D341Med (cell line): ENCODE measurements at places on chromosomes 16 and 17.

GRCh38 chr16:23877107-23878070 is 41.6 kb downstream of the PRKCB start:
- no peak for DNase-seq

DNA sequence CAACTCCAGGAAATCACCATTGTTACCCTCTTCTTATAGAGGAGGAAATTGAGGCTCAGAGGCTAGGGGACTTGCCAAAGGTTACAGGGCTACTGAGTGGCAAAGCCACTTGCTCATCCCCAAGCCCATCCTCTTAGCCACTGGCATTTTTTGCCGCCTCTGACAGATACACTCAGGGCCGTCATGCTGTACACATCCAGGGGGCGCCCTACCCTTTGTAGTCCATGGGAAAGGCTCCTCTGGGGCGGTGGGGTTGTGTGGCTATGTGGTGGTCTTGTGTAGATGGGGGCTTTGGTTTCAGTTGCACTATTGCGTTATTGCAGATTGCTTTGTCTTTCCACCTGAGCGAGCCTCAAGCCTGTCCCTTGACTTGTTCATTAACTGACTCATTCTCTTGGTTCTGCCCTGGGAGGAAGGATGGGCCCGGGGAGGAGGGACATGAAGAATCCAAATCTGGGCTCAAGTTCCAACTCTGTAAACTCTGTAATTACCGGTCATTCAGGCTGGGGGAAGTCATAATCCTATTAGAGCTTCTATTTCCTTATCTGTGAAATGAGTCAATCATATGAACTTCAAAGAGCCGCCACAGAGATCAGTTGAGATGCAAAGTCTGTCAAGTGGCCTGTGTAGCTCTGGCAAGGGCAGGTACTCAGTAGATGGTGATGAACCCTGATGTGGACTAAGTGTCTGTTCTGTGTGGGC is 2.8 kb downstream of the NOS2 start:
- DNase-seq: no peak

DNA sequence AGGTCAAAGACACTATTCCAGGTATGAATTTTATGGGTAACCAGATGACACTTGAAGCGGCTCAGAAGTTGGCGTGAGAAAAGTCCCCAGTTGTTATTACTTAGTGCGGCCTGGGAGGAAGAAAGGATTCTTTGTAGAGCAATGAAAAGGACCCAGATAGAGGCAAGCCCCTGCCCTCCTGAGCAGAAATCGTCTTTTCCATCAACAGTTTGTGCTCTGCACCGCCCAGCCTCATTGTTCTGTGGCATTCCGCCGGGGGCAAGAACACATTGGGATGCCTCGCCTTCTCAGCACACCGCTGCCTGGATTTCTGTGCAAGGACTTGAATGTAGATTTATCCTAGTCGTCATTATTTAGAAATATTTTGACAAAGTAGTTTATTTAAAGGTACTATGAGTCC is 32.7 kb upstream of the CRHR1 start:
- no peak for DNase-seq

GRCh38 chr17:15501282-15501681 is 33.9 kb upstream of the CDRT4 start:
- DNase-seq: no peak

DNA sequence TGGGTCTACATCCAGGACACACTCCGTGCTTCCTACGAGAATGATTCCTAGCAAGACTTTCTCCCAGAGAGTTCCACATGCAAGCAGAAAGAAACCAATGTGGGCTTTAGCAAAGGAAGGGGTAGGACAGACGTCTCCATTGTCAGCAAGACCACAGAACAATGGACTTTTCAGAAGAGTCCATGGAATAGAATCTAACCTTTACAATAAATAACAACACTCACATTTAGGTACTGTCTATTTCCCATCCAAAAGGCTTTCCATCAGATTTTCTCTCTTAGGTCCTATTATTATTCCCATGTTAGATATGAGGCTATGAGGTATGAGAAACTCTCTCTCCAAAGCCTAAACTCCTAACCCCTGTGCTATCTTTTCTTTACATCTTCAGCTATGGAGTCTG is 360.9 kb downstream of the GRIN2A start:
- DNase-seq: no peak

DNA sequence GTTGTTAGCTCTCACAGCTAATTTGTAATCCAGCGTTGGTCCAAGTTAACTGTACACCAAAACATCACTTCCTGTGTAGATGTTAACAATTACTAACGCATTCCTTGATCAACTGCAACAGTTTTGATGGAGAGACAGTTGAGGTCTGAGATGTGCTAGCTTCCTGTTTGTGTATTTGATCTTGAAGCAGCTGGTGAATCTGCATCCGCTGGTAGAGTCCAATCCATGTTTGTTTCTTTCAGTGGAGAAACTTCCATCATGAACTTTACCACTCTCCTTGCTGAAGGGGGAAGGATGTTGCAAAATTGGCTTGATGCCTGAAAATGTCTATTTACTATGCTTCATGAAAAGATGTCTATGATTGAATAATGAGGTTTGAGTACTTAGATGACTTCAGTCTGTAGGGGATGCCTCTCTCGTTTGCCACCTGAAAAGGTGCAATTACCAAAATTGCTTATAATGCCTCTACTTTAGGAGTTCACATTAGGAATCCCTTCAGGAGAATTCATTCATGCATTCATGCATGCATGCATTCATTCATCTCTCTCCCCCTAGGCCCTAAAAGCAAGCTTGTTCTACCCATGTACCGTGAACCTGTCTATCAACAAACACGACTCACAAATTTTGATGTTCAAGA is 39.6 kb upstream of the ZKSCAN2 start:
- no peak for DNase-seq

GRCh38 chr16:56828647-56829046 is 36.4 kb upstream of the SLC12A3 start:
- no peak for DNase-seq

- no peak for DNase-seq
These were observed 581.5 kb upstream of the RBFOX1 start for GRCh38 chr16:6751191-6751590.

DNA sequence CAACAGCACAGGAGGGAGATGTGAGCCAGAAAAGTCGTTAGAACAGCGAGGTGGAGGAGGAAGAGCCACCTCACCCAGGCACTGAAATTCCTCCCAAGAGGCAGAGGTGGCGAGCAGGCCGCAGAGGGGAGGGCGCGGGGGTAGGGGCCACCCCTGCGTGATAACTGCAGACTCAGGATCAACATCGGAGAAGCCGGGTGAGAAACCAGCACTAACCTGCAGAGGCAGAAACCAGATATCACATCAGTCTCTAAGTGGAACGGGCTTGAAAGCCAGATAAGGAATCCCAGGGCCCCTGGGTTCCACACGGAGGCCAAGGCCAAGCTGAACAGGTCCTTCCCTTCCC is 39.4 kb upstream of the ZC3H18 start:
- DNase-seq: no peak

DNA sequence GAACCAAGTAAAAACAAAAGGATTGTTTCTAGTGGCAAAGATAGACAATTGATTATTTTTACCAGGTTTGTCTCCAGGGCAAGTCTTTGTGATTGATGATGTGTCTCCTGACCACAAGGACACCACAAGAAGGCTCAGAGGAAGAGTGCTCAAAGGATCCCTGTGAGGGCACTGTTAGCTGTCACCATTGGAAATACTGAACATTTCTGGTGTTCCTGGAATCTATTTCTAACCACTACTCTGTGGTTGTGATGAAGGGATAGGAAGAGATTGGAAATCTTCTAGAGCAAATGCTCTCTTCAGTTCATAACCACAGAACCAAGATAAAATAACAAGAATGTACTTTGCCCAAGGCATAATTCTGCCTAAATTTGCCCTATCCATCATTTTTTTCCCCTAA is 15.3 kb downstream of the RNF43 start:
- no peak for DNase-seq

DNA sequence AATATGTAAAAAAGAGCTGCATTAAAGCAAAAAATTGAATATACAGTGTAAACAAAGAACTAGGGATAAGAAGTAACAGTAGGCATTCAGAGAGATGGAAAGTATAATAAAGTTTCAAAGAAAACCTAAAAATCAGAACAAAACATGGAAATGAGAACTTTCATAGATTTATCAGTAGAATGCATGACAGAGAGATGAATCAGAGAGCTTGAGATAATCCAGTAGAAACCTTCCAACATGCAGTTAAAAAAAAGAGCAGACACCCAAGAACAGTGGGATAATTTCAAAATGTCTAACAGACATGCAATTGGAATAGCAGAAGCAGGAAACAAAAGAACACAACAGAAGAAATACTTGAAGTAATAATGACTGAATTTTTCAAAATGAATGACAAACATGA is 1384.2 kb downstream of the CDH11 start:
- no peak for DNase-seq

- DNase-seq: no peak
These were observed 42.9 kb upstream of the CDRT4 start for GRCh38 chr17:15510361-15510760.

DNA sequence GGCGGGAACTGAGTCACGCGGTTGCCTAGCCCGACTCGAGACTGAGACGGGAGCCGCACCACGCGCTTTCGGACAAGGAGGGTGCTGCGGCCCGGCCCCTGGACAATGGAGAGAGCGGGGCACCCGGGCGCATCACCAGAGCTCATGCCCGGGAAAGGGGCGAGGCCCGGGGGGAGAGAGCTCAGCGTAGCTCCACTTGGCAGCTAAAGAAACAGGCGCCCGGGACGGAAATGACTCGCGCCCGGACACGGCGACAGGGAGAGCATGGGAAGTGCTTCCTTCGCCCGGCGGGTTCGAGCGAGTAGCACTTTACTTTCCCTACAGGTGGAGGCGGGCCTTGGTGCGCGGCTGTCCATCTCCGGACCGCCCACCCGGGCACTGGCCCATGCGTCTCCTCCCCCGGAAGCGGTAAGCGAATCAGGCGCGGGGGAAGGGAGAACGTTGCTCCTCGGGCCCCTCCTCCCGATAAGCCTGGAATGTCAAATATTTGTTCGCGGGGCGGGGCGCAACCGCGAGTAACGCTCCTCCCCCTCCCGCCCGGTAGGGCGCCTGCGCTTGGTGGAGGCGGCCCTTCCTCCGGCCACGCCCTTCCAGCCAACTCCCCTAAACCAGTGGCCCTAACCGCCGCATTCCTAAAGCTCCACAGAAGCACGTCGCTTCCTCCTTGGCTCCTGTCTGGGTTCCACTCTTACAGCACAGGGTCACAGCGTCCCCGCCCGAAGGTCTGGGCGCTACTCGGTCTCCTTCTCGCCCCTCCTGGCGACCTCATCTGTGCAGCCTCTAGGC is 1.5 kb upstream of the ESRP2 start:
- DNase-seq: peak; percentile 90

GRCh38 chr16:53948734-53949430 is 244.9 kb downstream of the FTO start:
- DNase-seq: no peak

GRCh38 chr17:68101075-68101986 is 65.8 kb downstream of the KPNA2 start:
- DNase-seq: peak; percentile 95

- no peak for DNase-seq
These were observed 732 bp downstream of the CBLN1 start for GRCh38 chr16:49280841-49281371.

- DNase-seq: no peak
These were observed 93.5 kb downstream of the GOSR1 start for GRCh38 chr17:30570596-30571265.

DNA sequence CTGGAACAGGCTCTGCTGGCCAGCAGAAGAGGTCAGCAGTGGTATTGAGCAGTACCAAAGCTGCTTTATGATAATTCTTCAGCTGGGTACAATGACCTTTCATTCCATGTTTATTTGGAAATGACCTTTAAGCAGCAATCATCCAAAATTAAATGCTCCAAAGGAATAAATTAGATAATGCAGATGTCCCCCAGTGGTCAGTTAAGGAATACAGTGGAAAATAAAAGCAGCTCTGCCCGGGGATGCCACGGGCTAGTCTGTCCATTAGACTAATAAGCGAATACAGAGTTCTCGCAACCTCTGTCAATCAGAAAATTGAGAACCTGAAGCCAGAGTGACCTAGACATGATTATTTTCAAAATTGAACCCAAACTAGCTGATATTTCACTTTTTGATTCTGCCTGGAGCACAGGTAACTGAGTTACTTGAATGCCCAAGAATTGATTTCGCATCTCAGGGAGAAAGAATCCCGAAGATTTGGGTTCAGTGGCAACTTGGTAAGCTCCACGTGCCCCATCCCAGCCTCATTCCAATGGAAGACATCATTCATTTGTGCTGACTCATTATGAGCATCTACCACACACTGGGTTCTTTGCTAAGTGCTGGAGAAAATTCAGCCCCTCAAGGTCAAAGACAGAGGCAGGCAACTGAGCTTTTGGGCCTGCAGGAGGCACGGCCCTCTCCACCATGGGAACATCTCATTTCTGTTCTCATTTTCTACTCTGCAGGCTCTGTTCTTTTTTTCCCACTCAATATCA is 34.4 kb upstream of the SLC39A11 start:
- no peak for DNase-seq

DNA sequence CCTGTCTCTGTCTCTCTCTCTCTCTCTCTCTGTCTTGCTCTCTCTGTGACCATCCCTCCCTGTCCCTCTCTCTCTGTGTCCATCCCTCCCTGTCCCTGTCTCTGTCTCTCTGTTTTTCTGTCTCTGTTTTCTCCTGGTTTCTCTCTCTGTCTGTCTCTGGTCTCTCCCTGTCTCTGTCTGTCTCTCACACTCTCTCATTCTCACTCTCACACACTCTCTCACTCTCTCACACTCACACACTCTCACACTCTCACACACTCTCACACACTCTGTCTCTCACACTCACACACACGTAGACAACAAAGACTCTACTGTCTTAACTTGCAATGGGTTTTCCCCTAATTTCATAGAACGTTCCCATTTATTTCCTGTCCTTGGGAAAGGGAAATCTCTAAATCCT is 299.5 kb downstream of the FOXL1 start:
- no peak for DNase-seq

GRCh38 chr17:3838206-3838605 is 7.8 kb downstream of the NCBP3 start:
- DNase-seq: no peak

GRCh38 chr16:15498427-15499175 is 64.2 kb downstream of the BMERB1 start:
- DNase-seq: no peak

DNA sequence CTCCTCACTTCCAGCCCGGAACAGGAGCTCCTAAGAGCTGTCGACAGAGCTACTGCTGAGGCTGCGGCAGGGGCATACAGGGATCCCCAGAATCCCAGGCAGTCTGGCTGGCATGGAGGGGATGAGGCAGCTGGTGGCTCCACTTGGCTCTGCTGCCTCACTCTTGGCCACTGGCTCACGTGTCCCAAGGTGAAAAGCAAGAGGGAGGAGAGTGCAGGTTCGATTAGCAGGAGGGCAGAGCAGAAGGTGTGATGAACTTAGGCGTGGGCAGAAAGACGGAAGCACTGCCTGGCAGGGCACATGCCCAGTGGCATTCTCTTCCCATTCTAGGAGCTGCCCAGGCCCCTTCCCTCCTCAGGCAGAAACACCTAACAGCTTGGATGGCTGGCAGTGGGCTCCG is 11.3 kb upstream of the TBX21 start:
- no peak for DNase-seq

- peak; percentile 54 for DNase-seq
These were observed 77.1 kb downstream of the MRM3 start for GRCh38 chr17:859061-859823.

GRCh38 chr17:75983501-75984181 is 4.6 kb downstream of the TEN1 start:
- no peak for DNase-seq

- no peak for DNase-seq
These were observed 3.8 kb downstream of the NACA2 start for GRCh38 chr17:61587242-61587641.

GRCh38 chr16:19196871-19197270 is 28.8 kb downstream of the SYT17 start:
- DNase-seq: no peak

GRCh38 chr16:35750157-35750689 is 2290.8 kb downstream of the TP53TG3F start:
- no peak for DNase-seq
